ENCODE measurements at places on chromosomes 6 and 20.

GRCh38 chr6:37680668-37681067, 17.0 kb downstream of the MDGA1 start:
- no peak for DNase-seq

- no peak for DNase-seq
These were observed 811.9 kb downstream of the MAFB start for GRCh38 chr20:39876976-39877635.

DNA sequence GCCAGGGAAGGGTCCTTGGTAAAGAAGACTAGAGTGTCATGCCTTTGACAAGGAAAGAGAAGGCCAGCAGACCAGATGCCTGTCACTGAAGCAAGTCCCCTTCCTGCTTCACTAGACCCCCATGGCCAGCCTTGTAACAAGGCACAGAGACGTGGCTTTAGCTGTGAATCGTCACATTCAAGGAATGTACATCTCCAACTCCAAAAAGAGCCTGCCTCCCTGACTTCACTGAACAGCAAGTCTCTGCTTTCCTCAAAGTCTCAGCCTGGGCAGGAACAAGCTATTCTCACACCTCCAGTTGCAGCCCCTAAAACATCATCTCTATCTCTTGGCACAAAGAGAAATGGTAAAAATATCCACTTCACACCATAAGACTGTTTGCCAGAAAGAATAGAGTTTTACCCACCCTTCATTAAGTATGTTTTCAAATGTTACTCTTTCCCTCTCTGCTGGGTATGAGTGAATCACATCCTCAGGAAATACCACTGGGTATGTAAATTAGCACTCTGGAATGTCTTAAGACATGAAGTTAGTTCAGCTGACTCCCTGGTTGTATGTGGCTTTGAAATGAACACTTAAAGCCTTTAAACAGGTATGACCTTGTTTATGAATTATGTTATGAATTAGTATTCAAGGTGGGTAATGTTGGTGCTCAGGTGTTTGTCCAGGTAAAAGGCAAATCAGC, 46.4 kb upstream of the NT5E start:
- DNase-seq, result no peak

DNA sequence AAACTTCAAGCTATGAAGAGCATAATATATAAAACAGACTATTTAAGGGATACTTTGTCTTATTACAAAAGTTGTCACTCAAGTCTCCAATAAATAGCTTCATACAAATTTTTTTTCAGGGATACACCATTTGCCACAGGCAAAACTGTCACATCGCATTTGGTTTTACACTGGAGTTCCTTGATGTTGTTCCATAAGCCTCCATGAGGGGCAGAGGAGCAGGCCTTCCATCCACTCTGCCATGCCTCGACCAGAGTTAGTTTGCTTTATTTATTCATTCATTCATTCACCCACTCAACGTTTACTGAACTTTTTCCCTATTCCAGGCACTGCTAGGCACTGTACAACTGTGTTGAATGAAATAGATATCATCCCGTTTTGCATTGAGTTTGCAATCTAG, 246.6 kb downstream of the PHF3 start:
- no peak for DNase-seq

DNA sequence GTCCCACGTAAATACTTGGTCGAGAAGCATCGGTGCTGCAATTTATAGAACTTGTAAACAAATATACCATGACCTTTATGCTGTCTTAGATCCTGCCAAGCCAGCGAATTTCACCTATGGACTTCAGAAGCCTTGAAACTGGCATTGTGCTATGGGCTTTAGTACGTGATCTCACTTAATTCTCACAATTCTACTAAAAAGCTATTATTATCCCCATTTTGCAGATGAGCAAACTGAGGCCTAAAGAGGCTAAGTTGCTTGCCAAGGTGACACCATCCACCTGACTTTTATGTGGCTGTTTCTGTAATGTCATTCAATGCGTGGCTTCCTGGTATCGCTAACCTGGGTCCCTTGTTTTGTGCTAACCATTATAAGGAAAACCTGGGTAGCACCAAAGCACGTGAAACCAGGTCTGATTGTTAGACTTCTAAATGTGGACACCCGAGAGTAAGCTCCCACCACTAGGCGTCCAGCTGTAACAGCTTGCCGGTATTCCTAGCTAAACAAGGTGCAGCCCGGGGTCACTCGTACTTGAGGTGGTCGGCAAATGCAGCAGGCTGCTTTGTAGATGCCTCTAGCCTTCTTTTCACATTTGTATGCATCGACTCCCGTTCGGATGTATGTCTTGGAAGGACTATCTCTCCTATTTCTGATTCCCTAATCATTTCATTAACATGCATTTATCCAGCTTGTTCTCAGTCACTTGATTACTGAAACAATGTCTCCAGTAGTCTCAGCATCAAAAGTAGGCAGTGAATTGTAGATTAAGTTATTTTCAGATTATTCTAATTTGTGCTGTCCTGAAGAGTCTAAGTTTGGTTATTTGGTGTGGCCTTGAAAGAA, 1.1 kb downstream of the SYNJ2 start:
- no peak for DNase-seq

- DNase-seq, result no peak
These were observed 168.1 kb downstream of the CDKAL1 start for GRCh38 chr6:20702366-20702765.

DNA sequence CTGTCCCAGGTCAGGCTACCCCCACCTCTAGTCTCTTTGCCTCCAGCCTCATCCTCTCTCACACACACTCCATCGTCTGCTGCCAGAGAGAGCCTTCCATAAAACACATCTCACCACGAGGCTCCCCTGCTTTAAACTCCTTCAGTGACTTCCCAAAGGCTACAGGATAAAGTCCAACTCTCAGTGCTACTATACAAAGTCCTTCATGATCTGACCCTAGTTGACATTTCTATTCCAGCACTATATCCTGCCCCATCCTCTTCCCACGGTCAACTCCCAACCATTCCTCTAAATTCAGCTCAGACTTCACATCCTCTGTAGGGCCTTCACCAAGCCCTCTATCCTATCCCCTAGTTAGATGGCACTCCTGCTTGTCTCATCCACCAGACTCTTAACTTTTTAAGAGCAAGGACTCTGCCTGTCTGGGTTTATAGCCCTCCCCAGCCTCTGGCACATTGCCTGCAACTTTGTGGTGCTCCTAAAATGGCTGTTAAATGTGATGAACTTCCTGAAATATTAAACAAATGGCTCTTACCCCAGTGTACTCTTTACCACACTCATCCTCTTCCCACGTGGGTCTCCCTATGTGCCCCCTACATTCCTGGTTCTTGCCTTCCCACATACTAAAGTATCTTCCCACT, 36.1 kb downstream of the KIF16B start:
- no peak for DNase-seq

GRCh38 chr20:36819659-36820058, 46.1 kb upstream of the DSN1 start:
- DNase-seq, result no peak

DNA sequence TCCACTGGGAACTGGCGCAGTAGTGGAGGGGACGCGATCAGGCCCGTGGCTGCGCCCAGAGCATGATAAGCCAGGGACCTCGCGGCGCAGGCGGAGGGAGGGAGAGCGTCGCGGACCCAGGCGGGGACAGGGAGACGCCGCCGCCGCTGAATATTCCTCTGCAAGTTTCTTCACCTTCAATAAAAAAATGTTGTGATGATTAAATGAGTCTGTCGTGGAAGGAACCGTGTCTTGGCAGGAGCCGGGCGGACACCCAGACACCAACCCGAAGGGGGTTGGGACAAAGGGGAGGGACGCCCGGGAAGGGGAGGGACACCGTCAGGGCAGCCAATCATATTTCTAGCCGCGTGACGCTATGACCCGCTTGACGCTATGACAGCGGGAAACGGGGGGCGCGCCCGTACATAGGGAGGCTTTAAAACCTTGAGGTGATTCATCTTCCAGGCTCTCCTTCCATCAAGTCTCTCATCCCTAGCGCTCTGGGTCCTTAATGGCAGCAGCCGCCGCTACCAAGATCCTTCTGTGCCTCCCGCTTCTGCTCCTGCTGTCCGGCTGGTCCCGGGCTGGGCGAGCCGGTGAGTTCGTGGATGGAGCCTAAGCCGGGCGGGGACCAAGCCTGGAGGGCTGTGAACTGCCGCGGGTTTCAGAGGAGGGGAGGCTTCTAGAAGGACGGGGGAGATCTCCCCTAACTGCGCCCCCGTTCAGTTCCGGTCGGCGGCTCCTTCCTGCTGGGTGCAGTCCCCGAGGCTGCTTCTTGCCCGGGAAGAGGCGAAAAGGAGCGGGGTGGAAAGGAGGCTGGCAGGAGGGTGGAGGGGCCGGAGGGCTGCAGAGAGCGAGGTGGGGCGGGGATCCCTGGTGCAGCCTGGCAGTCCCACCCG, at the start of gene ULBP2:
TSS of gene ULBP2 (plus strand) at position 432 of the 878 bp plus-strand sequence. CDS start at position 491, 59 bp downstream.
- peak; percentile 52 for DNase-seq

GRCh38 chr6:91754691-91755090, 1167.8 kb upstream of the MAP3K7 start:
- DNase-seq, result no peak

- DNase-seq, result no peak
These were observed 251.9 kb downstream of the UST start for GRCh38 chr6:148998704-148999103.

DNA sequence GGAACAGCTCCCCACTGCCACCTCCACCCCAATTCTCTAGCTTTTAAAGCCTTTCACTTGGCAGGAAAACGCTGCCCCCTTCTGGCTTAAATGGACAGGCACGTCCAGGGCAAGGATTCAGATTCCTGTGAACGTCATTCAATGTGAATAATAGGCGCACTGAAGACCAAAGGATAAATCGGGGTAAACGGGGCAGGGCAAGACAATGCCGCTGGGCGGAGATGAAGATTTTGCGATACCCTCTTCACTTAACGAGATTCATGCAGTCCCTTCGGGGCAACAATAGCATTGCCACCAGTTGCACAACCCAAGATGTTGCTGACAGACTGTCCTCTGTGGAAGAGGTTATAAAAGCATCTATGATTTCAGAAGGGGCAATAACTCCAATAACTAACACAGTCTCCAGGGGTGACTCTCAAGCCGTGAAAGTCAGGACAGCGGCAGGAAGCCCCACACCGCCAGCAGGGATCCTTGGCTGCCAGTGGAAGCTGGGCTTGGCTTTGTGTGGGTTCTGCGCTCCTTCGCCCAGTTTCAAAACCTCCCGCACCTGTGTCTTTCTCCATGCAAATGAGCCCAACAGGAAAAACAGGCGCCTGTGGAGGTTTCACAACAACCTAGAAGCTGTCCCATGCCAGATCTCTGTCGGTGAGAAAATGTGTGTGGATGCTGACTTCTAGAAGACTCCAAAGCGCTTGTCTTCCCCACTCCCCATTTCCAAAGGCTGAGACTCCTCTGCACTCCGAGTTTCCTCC, 291.8 kb downstream of the BMP7 start:
- no peak for DNase-seq

DNA sequence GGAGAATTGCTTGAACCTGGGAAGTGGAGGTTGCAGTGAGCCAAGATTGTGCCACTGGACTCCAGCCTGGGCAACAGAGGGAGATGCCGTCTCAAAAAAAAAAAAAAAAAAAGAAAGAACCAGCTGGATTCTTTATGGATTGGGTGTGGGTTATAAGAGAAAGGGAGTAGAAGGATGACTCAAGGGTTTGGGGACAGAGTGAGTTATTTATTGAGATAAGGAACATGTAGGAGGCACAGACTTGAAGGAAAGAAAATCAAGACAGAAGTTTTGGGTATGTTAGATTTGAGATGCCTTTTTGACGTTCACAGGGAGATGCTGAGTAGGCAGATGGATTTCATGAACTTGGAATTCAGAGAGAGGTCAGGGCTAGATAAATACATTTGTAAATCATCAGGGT, 47.6 kb downstream of the KIZ start:
- DNase-seq, result no peak

- DNase-seq, result no peak
These were observed 6.7 kb downstream of the PYGB start for GRCh38 chr20:25254571-25254970.

DNA sequence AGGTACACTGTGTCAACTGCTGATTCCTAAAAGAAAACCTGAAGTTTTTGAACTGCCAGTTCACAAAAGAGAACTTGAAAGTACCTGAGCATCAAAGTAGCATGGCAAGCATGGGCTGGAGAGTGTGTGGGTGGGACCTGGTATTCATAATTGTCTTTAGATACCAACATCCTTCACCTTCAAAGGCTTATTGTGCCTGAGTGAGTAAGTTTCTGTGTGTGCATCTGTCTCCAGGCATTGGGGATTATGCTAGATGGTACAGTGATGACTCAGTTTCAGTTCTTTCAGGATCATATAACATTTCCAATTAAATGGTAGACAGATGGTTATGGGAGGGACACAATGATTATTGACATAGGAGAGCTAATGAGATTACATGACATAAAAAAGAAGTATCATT, 238.5 kb downstream of the ZFAND3 start:
- DNase-seq, result peak; percentile 3

- no peak for DNase-seq
These were observed 35.2 kb upstream of the KIF13A start for GRCh38 chr6:18022398-18023231.

DNA sequence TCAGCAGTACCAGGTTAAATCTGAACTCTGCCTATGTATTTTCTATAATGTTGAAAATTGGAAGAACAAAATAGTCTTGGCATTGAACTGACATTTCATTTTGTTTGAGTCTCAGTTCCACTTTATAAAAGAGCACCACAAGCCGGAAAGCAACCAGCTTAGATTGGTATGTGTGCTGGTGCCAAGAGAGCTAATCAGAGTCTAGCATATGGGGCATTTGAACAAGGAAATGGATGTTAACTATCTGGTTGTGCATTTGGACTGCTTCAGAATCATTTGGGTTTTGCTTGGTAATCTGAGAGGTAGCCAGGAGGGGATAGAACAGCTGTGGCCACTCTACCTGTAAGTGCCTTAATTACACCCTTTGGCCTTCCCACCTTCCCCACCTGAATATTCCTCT, 184.8 kb downstream of the GRIK2 start:
- no peak for DNase-seq

GRCh38 chr20:56362833-56363413, 4.1 kb downstream of the FAM210B start:
- no peak for DNase-seq

DNA sequence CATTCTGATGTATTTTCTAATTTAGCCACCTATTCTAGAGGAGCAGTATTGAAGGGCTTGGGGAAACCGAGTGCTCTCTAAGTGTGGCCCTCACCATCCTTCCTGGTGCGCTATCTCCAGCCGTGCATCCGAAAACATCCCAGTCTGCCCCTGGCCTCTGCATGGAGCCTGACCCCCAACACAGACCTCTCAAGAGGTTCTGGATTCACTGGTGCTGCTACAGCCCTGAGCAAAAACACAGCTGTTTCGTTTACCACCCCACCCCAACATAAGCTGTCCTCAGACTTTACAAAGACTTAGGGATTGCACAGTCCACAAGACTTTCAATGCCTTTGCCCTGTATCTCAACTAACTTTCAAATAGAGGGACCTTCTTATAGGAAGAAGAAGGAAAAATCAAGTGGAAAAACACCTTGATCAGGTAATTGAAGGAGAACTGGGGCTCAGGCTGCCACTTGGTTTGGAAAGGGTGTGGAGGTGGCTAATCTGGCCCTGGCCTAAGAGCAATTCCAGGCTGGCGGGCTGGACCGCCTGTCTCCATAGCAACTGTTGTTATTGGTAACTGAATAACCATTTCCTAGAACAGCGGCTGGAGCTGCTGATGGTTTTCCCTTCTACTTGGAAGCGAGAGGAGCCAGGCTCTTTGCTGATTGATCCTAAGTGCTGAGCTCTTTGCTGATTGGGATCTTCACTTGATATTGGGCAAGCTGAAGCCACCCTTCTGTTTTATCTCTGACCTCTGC, 90.2 kb upstream of the TOX2 start:
- no peak for DNase-seq

- DNase-seq, result no peak
These were observed 159.7 kb upstream of the AHI1 start for GRCh38 chr6:135657207-135657606.

GRCh38 chr6:57130661-57131177, 40.7 kb downstream of the ZNF451 start:
- DNase-seq, result no peak

GRCh38 chr6:7268816-7269555, 44.0 kb downstream of the SSR1 start:
- no peak for DNase-seq

Measured in SHP77 treated with DMSO at 0.1 percent for 48 hours (cell line).